ENCODE measurements at places on chromosomes 1 and 21. TPM values are rescaled to one million over a fixed set of nuclear protein-coding genes. Genes with fewer than 3 reads are reported as not detected.

The FCRL2 gene
- 40.2 TPM for total RNA-seq

The LIN9 gene
- 6.3 TPM for total RNA-seq

The DNAH14 gene
- 6.4 TPM for total RNA-seq

The NMNAT2 gene
- 0.13 TPM for total RNA-seq

The RPS27 gene
- total RNA-seq: 3,190 TPM

The ICOSLG gene
- 8.8 TPM for total RNA-seq

The SELP gene
- total RNA-seq: 3.1 TPM

The TNFRSF18 gene
- total RNA-seq: 7.7 TPM

The MEGF6 gene
- total RNA-seq: 39.5 TPM

The SLC22A15 gene
- total RNA-seq: 16.1 TPM

The KRTAP20-4 gene
- not detected for total RNA-seq

The FAM163A gene
- total RNA-seq: 0.17 TPM

The TSACC gene
- total RNA-seq: not detected

The SPRR3 gene
- not detected for total RNA-seq

The OLIG2 gene
- not detected for total RNA-seq

The FNBP1L gene
- total RNA-seq: 8.1 TPM

The PLEKHA6 gene
- 4.0 TPM for total RNA-seq

The TMEM82 gene
- not detected for total RNA-seq

The RPTN gene
- not detected for total RNA-seq

The CLCA1 gene
- total RNA-seq: not detected
